ENCODE measurements at places on chromosomes 6 and 20. TPM values are rescaled to one million over a fixed set of nuclear protein-coding genes. Genes with fewer than 3 reads are reported as not detected.

BTN1A1 gene
- total RNA-seq, result not detected

CDYL gene
- total RNA-seq, result 23.8 TPM

PAQR8 gene
- total RNA-seq, result 1.9 TPM

JPH2 gene
- total RNA-seq, result not detected

MATN4 gene
- total RNA-seq, result not detected

BPIFB4 gene
- not detected for total RNA-seq

OR12D3 gene
- total RNA-seq, result not detected

PREP gene
- total RNA-seq, result 15.6 TPM

DNA sequence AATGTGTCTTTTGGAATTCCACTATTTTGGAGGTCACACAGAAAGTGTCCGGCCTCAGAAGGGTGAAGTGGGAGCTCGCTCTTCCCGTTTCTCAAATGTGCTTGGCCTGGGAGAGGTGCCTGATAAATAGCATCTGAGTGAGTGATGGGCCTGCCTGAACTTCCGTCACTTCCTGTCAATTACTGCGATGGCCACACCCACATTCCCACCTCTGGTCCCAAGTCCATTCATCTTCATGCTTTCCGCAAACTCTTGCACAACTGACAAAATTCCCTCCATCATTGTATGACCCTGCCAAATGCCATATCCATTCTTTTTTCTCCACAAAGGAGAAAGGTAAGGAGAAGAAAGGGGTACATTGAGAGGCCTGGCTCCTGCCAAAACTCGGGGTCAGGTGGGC lies 169.0 kb downstream of the QKI start:
- H3K27me3 ChIP-seq, result peaks cover 4% of the 10 kb centered on the region
- H3K4me3 ChIP-seq, result no peak overlapping the region
- no peak for DNase-seq
- no peaks in the 10 kb centered on the region for H3K36me3 ChIP-seq

DNA sequence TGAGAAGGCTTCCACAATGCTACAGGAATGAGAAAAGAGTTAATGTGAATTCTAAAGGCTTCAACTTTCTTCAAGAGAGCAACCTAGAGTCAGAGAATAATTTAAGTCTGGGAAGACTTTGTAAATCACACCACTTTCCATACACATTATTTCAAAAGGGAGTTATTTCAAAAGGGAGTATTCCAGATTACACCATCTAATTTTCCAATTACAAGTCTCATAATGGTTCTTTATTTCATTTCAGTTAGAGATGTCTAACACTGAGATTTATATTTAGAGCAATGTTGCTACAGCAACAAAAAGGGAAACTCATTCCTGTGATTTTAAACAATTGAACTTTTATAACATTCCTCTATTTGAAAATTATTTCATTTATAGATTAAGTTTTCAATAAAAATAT lies 98.8 kb upstream of the DST start:
- H3K27ac ChIP-seq, result no peak overlapping the region
- H3K27me3 ChIP-seq, result no peaks in the 10 kb centered on the region
- H3K4me3 ChIP-seq, result no peak overlapping the region
- H3K4me1 ChIP-seq, result no peaks in the 10 kb centered on the region

GRCh38 chr6:89311853-89312531 lies 3.1 kb downstream of the GABRR2 start:
- peaks cover 4% of the 10 kb centered on the region for H3K36me3 ChIP-seq
- no peak overlapping the region for H3K27ac ChIP-seq
- no peak for DNase-seq

DNA sequence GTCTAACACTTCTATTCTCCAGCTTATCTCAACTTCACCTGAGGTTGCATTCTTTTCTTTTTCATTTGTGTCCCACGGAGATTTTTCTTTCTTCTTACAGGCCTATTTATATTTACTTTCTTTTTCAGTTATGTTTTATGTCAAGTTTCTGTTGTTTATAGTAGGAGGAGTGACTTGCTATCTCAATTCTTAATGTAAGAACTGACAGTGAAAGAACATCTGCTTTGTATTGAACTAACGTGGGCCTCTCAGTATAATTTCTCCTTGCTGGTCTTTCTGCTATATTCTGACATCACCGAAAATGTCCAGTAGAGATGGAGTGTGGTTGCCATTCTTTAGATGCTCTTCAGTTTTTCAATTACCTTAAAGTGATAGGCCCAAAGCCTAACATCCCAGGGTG lies 521.7 kb downstream of the EPM2A start:
- H3K36me3 ChIP-seq, result no peaks in the 10 kb centered on the region
- H3K4me1 ChIP-seq, result peaks cover 3% of the 10 kb centered on the region
- no peaks in the 10 kb centered on the region for H3K27me3 ChIP-seq
- DNase-seq, result no peak
- H3K27ac ChIP-seq, result no peak overlapping the region
- no peak overlapping the region for H3K4me3 ChIP-seq

DNA sequence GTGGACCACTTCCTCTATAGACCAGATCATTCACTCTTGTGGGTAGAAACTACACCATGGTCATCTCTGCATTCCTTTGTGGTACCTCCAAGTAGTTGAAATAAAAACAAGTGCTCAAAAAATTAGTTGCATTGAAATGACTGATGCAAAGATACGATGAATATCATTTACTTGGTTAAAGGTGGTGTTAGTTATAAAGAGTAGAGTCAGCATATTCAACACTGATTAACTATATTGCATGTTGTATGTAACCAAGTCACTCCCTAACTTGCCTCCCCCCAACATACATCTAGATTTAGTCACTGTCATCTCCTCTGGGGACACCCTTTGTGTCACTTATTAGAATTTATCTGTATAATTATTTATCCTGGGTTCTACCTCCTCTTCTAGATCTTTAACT lies 77.7 kb downstream of the SHLD1 start:
- H3K36me3 ChIP-seq, result no peaks in the 10 kb centered on the region
- no peaks in the 10 kb centered on the region for H3K4me1 ChIP-seq
- H3K4me3 ChIP-seq, result no peak overlapping the region
- H3K27me3 ChIP-seq, result no peaks in the 10 kb centered on the region
- no peak for DNase-seq

GRCh38 chr6:164010441-164011103 lies 596.1 kb downstream of the QKI start:
- no peak overlapping the region for H3K4me3 ChIP-seq
- H3K4me1 ChIP-seq, result no peaks in the 10 kb centered on the region
- no peak for DNase-seq
- no peak overlapping the region for H3K27ac ChIP-seq
- H3K36me3 ChIP-seq, result no peaks in the 10 kb centered on the region

DNA sequence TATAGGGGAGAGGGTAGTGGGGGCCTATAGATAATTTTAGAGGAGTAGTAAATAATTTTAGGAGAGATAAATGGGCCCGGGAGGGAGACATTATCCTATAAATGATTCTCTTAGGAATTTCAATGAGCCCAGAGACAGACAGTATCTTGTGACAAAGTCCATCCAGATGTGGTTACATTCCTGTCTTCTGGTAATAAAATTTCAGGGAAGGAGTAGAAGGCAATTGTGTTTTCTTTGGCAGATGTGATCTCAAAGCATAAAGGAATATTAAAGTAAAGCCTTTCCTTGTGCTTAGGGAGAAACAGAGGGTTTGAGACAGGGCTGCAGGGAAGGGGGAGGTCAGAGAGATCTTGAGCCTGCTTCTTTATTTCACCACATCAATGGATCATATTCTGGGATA lies 979.8 kb upstream of the GJE1 start:
- no peak overlapping the region for H3K27ac ChIP-seq
- H3K4me3 ChIP-seq, result no peak overlapping the region
- peaks cover 9% of the 10 kb centered on the region for H3K4me1 ChIP-seq
- H3K27me3 ChIP-seq, result no peaks in the 10 kb centered on the region
- DNase-seq, result no peak

DNA sequence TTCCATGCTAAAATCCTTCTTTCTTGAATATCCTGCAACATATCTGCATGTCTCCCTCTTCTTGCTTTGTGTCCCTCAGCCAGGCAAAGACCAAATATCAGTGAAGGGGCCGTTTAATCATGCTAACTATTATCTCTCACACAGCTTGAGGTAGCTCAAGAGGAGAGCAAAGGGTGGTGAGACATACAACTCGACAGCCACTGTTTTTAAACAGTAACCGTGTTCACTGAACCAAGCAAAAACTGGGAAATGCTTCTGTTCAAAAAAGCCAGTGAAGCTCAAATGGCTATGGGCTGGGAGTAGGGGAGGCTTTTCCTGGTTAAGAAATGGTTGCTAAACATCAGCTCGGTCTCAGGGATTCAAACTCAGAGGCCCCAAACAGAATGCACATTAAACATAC lies 83.4 kb downstream of the MAP7 start:
- no peak overlapping the region for H3K4me3 ChIP-seq
- H3K27ac ChIP-seq, result no peak overlapping the region
- H3K4me1 ChIP-seq, result no peaks in the 10 kb centered on the region
- no peaks in the 10 kb centered on the region for H3K36me3 ChIP-seq
- DNase-seq, result no peak
- H3K27me3 ChIP-seq, result no peaks in the 10 kb centered on the region

- no peak overlapping the region for H3K4me3 ChIP-seq
- DNase-seq, result no peak
- H3K4me1 ChIP-seq, result no peaks in the 10 kb centered on the region
- H3K36me3 ChIP-seq, result no peaks in the 10 kb centered on the region
Observed at GRCh38 chr6:48525849-48526248, 414.9 kb upstream of the PTCHD4 start.

DNA sequence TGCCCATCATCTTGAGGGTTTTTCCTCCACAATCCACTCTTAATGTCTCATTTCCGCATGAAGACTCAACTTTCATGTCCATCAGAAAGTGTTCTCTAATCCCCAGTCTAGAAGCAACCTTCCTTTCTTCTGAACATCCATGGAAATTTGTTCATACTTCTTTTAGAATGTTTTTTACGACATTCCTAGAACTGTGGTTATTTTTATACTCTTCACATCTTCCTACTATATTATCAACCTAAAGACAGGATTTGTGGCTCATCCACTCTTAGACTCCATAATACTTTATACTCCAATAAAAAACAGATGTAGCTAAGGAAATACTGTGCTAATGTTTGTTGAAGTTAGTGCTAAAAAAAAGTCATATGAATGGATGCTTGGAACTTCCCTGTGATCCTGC lies 1.4 kb upstream of the CAP2 start:
- no peak overlapping the region for H3K4me3 ChIP-seq
- H3K27ac ChIP-seq, result no peak overlapping the region
- no peaks in the 10 kb centered on the region for H3K4me1 ChIP-seq
- DNase-seq, result no peak
- no peaks in the 10 kb centered on the region for H3K36me3 ChIP-seq

DNA sequence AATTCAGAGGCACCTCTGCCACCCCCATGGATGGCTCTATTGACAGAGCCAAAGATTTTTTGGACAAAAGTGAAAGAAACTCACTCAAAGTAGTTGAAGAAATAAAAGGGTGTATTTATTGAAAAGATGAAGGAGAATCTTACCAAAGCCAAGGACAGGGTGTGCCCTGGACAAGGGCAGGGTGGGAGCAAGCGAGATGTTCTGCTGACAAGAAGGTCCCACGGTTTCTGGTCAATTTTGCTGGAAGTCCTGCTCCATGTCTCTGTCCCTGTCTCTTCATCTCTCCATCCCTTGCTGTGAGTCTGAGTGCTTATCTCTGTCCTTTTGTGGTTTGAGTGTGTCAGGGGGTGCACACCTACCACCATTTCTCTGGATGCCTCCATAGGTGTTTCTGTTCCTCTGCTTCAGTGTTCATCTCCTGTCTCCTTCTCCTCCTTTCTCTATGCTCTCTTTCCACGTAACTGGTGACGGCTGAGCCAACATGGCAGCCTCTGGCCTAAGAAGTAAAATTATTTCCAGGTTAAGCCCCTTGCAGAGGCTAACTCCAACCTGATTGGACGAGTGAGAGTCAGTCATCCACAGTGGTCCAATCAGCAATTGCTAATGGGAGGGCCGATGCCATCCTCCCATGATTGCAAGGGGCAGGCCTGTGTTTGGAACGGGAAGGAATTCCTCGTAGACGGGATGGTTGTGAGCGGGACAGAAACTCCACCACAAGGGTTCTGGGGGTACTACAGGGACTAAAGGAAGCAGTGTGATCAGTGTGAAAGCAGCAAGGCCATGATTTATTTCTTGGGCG lies 502.1 kb upstream of the CDH4 start:
- H3K36me3 ChIP-seq, result no peaks in the 10 kb centered on the region
- H3K27ac ChIP-seq, result no peak overlapping the region
- no peaks in the 10 kb centered on the region for H3K4me1 ChIP-seq
- no peak overlapping the region for H3K4me3 ChIP-seq
- no peaks in the 10 kb centered on the region for H3K27me3 ChIP-seq
- DNase-seq, result no peak

GRCh38 chr6:145829102-145829501 lies 14.5 kb upstream of the FBXO30 start:
- no peaks in the 10 kb centered on the region for H3K4me1 ChIP-seq
- H3K27ac ChIP-seq, result no peak overlapping the region
- no peak for DNase-seq
- H3K27me3 ChIP-seq, result no peaks in the 10 kb centered on the region
- H3K4me3 ChIP-seq, result no peak overlapping the region

DNA sequence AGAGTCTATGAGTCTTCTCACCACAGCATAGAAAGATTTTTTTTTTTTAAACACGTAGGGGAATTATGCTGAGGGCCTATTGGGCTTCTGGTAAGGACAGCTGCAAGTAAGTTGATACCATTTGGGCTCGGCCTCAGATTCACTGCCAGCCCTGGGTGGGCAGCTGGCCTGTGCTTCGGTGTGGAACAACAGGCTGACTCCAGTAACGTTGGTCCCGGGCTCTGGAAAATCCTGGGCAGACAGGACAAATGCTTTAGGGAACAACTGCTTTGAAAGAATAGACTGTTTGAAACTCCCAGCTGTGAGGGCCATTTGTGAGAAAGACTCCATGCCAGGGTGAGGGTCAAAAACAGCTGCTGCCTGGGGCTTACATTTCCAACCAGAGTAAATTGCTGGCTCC lies 366.5 kb downstream of the QKI start:
- H3K4me3 ChIP-seq, result no peak overlapping the region
- H3K4me1 ChIP-seq, result no peaks in the 10 kb centered on the region

DNA sequence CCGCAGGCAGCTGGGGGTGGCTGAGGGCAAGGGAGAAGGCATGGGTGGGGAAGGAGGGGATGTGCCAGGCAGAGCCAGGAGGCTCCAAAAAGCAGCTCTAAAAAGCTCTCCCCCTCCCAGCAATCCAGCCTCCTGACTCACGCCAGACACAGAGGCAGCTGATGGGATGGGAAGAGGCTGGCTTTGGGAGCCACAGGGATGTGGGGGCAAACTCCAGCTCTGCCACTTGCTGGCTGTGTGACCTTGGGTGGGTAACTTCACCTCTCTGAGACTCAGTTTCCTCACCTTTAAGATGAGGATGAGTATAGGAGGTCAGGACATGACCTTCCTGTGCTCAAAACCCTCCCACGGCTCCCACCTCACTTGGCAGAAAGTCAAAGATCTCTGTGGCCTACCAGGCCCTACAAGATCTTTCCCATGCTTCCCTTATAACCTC lies 148.9 kb downstream of the CEBPB start:
- H3K4me1 ChIP-seq, result peaks cover 31% of the 10 kb centered on the region
- H3K27me3 ChIP-seq, result no peaks in the 10 kb centered on the region
- no peak overlapping the region for H3K4me3 ChIP-seq
- H3K36me3 ChIP-seq, result no peaks in the 10 kb centered on the region

DNA sequence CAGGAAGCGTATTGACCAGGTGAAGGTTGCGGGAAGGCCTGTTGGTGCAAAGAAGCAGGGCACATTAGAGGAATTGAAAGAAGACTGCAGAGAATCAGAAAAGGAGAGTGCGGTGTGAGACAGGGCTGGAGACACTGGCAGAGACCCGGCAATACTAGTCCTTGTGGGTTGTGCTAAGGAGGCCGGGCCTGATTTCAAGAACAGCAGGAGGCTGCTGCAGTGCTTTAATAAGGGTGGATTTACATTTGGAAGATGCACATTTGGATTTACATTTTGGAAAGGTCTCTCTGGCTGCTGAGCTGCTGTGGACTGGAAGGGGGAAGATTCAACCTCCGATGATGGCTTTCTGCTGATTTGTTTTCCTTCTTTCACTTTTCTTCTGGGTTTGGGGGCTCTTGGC lies 167.8 kb downstream of the SLC24A3 start:
- H3K27ac ChIP-seq, result no peak overlapping the region
- no peak for DNase-seq
- no peaks in the 10 kb centered on the region for H3K36me3 ChIP-seq
- no peak overlapping the region for H3K4me3 ChIP-seq
- H3K27me3 ChIP-seq, result no peaks in the 10 kb centered on the region
